ENCODE measurements at places on chromosomes 11 and 22.

DNA sequence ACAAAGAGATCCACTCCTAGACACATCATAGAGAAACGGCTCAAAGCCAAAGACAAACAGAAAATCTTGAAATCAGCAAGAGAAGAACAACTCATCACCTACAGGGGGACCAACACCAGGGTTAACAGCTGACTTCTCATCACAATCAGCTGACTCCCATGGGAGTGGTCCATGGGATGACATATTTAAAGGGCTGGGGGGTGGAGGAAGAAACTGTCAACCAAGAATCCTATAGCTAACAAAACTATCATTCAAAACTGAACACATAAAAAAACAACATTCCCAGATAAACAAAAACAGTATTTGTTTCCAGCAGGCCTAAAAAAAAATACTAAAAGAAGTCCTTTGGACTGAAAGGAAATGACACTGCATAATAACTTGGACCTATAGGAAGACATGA lies 86.7 kb downstream of the APOL5 start:
- DNase-seq = no peak

GRCh38 chr11:134120921-134121526 lies 52.2 kb downstream of the JAM3 start:
- DNase-seq = no peak

DNA sequence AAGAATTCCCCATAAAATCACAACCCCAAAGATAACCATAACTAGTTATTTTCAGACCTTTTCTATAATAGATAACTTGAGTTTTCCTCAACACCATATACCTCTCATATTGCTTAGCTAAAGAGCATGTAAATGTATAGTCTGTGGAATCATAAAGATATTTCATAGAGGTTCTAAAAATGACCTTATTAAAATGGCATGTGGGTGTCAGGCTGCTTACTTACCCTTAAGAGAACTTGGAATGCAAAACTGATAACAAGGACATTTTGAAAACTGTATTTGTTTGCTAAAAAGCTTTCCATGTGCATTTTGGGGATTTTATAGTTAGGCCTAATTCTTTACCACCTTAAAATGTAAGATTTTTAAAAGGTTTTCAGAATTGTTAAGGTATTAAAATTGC lies 4.7 kb downstream of the SIK2 start:
- DNase-seq = no peak

DNA sequence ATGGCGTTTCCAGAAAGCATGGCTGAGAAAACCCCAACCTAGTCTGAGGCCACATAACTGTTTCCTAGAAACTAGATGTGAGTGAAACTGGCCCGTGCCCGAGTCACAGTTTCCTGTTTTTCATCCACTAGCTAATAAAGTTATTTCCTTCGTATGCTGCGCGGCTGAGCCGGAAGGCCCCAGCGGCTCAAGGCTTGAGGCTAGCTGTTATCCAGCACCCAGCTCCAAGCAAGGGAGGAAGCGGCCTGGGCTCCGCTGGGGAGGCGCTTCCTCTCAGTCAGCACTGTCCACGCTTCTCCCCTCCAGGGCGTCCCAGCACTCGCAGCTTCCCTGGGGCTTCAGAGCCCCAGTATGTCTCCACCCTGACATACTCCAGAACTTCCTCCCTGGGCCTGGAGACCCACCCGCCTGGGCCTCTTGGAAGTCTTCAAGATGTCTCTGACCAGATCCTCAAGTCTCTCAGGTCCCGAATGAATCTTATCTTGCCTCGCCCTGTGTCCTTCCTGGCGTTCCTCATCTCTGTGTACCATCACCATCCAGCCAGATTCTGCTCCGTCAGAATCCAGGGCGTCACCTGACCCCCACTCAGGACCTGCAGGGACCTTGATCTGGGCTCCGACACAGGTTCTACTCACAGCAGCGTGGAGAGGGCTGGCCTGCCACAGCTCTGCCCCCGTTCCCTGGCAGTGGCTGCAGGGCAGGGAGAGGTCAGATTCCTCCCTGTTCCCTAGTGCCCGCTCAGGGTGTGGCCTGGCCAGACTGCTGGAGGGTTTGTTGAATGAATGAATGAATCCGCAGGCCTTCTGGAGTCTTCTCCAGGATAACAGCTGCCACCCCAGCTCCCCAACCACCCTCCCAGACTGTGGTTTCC lies 81.9 kb downstream of the LRRC32 start:
- DNase-seq = no peak

DNA sequence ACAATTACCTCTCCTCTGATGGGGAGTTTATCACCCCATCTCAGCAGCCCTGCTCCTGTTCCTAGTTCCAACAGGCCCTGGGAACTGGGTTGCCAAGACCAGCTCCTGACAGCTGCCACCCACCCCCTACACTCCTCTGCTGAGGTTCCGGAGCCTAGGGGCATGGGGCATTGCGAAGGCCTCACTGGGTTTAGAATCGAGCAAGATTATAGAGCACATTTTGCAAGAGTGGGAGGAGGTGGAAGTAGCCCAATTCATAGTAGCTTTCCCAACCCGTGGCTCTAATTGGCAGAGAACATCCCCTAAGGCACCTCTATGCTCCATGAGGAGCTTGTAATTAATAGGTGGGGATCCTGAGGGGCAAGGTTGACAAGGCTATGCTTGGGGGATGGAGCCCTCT lies 23.0 kb downstream of the MYEOV start:
- no peak for DNase-seq

All from progenitor cell of endocrine pancreas (in vitro differentiated cells).